ENCODE measurements at places on chromosomes 6 and 20.

GRCh38 chr6:82741996-82742385, 323.6 kb downstream of the UBE3D start:
- DNase-seq, result no peak

GRCh38 chr6:41846666-41847237, 48.4 kb downstream of the USP49 start:
- peak; percentile 90 for DNase-seq

DNA sequence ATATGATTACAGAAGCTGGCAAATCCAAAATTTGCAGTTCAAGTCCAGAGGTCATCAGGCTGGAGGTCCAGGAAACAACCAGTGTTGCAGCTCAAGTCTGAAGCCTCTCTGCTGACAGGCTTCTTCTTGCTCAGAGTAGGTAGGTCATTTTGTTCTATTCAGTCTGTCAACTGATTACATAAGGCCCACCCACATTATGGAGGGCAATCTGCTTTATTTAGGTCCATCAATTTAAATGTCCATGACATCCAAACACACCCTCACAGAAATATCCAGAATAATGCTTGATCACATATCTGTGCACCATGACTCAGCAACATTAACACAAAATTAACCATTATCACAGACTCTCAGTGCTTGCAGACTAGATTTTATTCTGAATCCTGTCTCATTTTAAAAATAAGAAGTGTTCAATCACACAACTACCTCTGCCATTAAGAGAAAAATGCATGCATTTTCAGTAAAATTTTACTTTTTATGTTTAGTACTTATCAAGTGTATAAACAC, 759.2 kb upstream of the ADGRB3 start:
- no peak for DNase-seq

- DNase-seq, result no peak
Measured at GRCh38 chr6:11398451-11399326, 138.9 kb upstream of the TMEM170B start.

DNA sequence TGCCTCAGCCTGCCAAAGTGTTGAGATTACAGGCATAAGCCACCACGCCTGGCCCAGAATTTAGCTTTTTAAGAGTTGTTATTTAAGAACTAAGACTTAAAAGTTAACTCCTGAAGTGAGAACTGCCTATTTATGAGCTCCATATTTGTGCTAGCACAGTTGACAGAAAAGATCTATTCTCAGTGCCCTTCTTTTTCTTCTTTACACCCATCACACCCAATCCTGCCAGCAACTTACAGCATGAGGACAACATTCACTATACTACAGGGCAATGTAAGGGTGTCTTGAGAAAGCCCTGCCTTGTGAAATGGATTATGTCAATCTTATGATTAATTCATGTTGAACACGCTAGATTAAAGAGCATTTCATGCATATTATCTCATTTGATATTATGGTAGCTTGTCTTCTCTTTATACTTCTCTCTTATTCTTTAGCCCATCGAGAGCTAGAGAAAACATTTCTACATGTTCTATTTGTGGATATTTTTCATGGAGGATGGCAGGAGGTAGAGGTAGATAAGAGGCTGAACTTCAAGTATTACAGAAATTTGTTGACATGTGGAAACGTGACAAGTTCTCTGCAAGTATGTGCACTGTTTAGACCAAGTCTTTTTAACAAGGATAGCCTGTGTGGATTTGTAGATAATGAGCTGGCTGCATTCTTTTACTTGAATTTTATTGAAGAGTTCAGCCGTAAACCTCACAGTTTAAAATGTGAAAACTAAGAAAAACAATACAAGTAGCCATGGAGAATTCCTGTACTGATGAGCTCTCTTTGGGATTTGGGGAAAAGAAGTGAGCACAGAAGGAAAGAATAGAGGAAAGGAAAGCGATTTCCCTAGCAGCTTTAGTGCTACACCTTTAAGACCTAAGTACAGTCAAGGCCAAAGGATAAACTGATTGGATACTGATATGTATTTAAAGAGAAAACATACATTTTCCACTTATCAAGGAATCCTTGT, 212.2 kb downstream of the ARHGAP18 start:
- no peak for DNase-seq
